ENCODE measurements at places on chromosomes 1 and 21.

DNA sequence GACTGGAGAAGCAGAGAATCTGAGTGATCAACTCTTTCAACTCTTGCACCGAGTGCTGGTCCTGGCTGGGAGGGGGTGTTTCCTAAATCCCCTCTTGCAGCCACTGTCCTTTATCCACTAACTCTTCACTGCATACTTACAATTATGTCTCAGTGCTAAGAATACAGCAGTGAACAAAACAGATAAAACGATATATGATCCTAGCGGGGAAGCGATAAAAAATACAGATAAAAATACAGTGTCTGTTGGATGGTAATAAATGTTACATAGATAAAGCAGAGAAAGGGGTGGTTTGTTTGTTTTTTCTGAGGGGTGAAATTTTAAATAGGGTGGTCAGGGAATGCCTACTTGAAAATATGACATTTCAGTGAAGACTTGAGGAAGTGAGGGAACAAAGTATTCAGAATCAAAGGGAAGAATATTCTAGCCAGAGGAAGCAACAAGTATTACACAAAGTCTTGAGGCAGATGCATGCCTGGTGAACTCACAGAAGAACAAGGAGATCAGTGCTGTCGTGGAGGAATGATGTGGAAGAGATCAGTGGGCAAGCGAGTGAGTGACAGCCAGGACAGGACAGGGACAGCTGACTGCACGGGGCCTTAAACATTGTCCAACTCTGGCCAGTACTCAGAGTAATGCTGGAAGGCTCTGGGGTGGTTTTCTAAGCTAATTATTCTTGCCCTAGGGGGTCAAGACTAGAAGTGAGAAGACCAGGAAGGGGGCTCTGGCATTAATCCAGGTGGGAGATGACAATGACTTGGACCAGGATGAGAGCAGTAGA lies 110.0 kb downstream of the APP start:
- no peak for DNase-seq

GRCh38 chr1:240255922-240256321 lies 164.2 kb downstream of the FMN2 start:
- no peak for DNase-seq

DNA sequence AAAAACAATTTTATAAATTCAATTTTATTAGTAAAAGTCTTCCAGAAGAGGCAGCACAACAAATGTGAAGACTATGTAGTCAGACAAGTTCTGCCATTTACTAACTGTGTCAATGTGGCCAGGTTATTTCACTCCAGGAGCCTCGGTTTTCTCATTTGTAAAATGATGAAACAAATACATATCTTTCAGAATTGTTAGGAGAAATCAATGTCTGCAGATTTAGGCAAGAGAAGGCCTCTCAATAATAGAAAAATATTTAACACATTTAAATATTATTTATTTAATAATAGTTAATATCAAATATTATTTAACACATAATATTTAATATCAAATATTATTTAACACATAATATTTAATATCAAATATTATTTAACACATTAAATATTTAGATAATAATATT lies 75.6 kb upstream of the PTGFR start:
- no peak for DNase-seq

DNA sequence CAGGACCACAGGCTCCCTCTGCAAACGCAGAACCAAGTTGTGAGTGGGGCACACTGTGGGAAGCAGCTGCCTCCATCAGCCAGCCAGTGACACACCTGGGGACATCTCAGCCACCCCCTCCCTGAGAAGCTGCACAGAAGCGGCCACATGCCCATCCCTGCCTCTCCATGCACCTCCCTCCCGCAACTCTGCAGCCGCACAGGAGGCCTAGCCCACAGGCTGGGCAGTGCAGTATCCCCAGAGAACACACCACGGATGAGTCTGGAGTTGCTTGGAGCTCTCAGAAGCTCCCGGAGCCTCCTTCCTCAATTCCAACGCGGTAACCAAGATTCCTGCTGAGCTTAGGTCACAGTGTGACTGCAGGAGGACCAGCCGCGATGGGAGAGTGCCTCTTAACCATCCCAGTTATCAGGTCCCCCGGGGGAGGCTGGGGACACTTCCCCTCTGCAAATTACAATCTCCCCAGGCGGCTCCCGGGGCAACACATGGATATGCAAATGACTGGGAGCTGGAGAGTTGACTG lies 1.2 kb upstream of the WNT3A start:
- no peak for DNase-seq

DNA sequence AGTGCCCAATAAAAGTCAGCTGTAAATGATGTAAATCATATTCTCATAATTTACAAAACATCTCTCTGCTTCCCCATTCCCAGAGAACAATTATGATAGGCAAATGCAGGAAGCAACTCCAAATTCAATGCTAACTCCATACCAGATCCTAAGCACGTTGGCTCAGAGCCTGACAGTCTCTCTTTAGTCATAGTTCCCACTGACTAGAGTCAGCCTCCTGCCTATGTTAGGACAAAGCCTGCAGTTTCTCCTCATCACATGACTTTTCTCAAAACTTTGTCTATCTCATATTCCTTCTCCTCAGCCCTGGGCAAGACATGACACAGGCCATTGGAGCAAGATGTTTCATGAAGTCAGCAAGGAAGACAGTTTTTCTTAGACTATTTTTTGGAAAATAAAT lies 101.5 kb upstream of the COL24A1 start:
- no peak for DNase-seq

DNA sequence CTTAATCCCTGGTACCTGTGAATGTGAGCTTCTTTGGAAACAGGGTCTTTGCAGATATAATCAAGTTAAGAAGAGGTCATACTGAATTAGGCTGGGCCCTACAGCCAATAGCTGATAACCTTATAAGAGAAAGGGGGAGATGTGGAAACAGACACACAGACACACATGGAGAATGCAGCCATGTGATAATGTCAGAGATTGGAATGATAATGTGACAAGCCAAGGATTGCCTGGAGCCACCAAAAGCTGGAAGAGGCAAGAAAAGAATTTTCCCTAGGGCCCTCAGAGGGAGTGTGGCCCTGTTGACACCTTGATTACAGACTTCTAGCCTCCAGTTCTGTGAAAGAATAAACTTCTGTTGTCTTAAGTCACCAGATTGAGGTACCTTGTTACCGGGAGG lies 114.5 kb upstream of the SOD1 start:
- no peak for DNase-seq

DNA sequence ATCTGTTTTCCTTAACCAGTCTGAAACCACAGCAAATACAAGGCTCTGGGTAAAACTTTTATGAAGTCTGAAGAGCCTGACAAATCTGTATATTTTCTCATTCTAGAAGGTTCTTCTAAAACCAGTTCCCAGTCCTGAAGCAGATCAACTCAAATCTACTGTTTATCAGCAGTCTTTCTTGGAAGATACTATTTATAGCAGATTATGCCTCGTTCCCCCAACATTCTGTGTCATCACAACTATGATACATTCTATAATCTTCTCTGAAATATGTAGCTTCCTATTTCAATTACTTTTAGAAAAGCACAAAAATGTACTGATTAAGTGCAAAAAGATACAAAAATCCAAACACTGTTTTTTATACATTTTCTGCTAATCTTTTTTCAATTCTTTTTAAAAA lies 67.5 kb downstream of the NIBAN1 start:
- DNase-seq, result no peak

DNA sequence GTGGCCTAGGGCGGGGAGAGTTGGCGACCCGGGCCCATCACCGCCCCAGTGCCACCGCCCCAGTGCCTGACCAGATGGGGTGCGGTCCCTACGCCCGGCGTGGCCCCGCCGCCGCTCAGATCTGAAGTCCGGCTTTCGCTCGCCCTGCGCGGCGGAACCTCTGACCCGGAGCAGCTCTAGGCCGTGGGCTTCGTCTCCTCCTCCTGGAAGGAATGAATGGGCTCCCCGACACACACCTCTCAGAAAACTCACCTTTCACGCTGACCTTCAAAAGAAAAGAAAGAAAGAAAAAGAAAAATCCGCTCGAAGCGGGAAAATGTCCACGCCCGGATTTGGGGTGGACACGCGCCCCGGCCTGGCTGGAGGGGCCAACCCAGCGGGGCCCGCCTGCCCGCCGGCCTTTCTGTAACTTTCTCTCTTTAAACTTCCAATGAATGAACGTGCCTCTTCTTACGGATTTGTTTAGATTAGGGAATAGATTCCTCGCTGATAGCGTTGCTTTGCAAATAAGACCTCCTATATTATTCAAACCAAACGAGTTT lies 5.4 kb upstream of the SIM2 start:
- DNase-seq, result no peak

DNA sequence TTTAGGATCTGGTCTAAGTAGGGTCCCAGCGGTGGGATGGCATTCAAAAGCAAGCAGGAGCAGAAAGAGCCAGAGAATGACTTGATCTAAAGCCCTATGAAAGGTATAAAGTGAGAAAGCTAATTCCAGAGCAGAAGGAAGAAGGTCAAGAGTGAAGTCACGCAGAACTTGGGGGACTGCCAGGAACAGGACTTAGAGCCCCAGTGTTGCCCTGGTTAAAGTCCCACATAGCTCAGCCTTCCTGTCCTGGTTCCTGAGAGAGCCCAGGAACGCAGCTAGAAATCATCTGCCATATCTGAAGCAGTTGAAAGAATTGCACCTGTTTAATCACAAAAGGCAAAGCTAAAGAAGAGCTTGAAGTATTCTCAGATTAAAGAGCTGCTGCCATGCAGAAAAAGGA lies 160.6 kb upstream of the ATP1B1 start:
- no peak for DNase-seq

GRCh38 chr1:179867493-179868330 lies 9.9 kb downstream of the TOR1AIP2 start:
- DNase-seq, result peak; percentile 78

GRCh38 chr1:200131551-200132125 lies 104.1 kb downstream of the NR5A2 start:
- no peak for DNase-seq

- peak; percentile 23 for DNase-seq
These were observed 143.0 kb upstream of the GRIK3 start for GRCh38 chr1:37177230-37177864.

DNA sequence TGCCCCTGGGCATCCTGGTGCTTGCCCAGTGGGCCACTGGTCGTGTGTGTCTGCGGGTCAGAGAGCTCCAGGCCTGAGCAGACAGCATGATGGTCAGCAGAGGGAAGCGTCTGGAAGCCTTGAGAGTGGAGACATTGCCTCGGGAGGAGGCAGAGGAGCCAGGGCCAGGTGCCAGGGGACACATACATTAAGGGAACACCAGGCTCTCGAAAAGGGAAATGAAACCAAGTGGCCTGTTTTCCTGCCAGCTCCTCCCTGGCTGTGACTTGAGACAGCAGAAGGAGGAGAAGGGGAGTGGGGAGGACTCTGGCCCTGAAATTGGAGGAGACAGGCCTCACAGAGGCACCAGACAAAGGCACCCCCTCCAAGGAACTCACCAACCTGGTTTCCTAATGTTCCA lies 62.4 kb upstream of the LRP8 start:
- DNase-seq, result peak; percentile 64

GRCh38 chr1:61370177-61370912 lies 288.0 kb downstream of the NFIA start:
- no peak for DNase-seq

- DNase-seq, result no peak
These were observed 22.4 kb downstream of the EDN2 start for GRCh38 chr1:41461790-41462679.

DNA sequence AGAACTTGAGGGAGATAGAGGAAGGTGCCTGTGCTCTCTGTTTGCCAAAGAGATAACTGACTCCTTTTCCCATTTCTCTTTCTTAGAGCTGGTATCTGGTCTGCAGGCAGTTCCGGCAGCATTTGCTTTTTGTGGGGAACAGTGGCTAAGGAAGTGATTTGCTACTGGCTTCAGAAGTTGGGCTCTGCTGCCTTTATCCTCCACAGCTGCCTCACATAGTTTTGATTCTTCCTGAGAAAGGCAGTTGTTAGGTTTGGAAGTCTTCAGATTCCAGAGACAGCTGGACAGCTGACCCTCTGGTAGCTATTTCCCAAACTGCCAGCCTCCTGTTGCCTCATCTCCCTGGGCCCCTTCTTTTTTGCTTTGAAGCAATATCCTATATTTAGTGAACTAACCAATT lies 62.6 kb upstream of the MACF1 start:
- DNase-seq, result no peak

DNA sequence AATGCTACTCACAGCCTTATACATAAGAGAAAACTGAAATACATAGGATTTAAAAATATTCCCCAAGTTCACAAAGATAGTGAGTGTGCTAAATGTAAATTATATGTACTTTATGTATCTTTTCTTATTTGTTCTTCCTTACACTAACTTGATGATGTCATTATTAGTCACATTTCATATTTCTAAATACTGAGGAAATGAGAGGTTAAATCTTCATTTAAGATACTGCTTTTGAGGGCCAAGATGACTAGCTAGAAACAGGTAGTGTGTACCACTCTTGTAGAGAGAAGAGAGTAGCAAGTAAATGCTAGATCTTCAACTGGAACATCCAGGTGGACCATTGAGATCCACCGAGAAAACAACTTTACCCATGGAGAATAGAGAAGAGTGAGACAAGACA lies 29.8 kb downstream of the PYHIN1 start:
- DNase-seq, result no peak

DNA sequence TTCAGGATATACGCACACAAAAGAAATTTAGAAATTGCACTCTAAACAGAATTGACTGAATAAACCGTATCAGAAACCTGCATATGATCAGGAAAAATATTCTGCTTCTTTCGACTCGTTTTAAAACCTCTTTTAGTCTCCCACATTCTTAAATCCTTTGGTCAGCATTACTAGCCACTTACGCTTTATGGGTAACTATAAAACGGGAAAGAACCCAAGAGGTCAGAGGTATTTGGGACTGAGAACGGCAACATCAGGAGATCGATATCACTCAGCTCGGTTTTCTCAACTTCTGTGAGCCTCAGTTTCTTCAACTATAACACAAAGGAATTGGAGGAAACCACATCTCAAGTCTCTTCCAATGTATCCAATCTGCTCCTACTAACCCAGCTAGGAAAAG lies 36.4 kb upstream of the ANGPTL7 start:
- no peak for DNase-seq

GRCh38 chr1:46342084-46342656 lies 1.6 kb downstream of the NSUN4 start:
- peak; percentile 42 for DNase-seq

- no peak for DNase-seq
These were observed 26.6 kb downstream of the IL23R start for GRCh38 chr1:67192902-67193301.

GRCh38 chr1:67869233-67869632 lies 36.0 kb upstream of the GNG12 start:
- no peak for DNase-seq

GRCh38 chr1:183674339-183674738 lies 21.2 kb upstream of the APOBEC4 start:
- DNase-seq, result no peak

- DNase-seq, result no peak
These were observed 4.3 kb downstream of the PRKCZ start for GRCh38 chr1:2054560-2054959.

DNA sequence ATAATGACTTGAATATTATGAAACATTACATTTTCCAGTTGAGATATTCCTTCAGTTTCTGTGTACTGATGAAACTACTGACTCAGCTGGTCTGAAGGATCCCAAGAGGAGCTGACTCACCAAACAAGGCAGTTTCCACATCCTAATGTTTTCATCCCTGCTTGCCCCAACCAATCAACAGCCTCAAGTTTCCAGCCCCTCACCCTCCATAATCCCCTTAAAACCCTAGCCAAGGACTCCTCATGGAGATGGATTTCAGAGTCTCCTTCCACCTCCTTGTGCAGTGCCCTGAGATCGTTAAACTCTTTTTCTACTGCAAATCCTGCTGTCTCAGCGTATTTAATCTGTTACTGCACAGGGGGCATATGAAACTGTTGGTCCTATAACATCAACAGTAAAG lies 83.1 kb upstream of the HAO2 start:
- no peak for DNase-seq
